ENCODE measurements at places on chromosomes 7 and 10.

DNA sequence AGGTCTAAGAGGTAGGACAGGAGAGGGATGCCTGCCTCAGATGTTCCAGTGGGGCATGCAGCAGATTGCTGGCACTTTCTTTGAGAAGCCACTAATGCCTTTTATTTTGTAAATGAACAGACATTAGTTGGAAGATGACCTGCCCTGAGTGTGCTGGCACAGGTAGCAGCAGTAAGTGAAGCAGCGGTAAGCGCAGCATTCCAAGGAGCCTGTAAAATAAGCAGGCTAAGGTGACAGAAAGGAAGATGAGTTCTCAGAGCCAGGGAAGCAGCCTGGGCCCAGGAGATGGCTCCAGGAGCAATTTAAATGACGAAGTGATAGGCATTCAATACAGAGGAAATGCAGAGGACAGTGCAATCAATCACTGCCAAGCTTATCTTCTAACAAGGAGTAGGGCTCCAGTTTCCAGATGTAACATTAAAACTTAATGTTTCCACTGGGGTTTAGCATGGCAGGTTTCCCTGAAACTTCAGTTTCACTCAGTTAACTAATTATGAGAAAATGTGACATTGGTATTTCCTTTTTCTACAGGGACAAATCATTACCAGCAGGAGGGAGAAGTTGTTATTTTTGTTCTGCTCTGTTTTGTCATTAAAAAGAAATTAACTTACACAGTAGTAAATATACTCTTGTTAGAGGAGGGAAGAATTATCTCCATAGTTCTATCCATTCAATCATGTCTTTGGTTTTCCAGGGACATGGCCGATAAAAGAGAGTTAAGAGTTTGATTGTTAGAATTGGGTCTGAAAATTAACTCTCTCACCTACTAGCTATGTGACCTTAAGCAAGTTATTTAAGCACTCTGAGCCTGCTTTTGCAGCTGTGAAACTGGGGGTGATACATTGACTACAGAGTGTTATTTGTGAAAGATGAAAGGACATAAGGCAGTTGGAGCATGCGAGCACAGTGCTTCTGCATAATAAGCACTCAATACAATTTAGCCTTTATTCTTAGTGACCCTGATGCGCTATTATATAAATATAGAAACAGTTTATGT, 96.6 kb upstream of the PTN start:
- no peak for DNase-seq

DNA sequence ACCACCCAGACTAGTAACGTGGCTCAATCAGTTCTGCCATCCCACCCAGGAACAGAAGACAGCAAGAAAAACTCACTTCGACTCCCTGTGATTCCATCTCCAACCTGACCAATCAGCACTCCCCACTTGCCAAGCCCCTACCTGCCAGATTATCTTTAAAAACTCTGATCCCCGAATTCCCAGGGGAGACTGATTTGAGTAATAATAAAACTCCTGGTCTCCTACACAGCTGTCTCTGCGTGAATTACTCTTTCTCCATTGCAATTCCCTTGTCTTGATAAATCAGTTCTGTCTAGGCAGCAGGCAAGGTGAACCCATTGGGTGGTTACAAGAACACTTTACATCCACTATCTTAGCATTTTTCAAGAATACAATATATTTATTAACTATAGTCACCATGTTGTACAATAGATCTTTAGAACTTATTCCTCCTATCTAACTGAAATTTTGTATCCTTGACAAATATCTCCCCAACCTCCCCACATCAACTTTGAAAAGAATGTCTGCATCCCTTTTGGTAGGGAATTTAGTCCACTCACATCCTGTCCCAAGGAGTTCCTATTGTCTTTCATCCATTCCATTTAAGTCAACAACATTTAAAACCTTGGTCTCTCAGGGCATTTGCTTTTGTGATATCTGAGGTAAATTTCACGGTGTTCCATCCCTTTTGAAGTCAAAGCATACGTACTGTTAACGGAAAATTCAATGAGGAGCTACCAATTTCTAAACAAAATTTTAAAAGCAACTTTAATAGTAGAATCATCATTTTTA, 163.7 kb downstream of the MACC1 start:
- no peak for DNase-seq

DNA sequence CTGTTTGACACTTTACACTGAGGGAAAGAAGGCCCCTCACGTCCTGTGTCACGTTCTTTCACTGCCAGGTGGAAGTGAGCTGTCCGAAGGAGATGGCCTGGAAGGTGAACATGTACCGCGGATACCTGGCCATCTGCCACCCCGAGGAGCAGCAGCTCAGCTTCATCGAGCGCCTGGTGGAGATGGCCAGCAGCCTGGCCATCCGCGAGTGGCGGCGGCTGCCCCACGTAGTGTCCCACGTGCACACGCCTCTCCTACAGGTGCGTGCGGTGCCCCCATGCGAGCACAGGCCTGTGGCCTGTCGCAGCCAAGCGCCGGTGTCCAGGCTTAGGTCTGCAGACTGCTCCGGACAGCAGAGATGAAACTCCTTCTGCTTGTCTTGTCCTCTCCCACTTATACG, 103.4 kb downstream of the TRRAP start:
- DNase-seq, result no peak

GRCh38 chr7:28609608-28610007, 197.3 kb downstream of the CREB5 start:
- DNase-seq, result no peak

- DNase-seq, result no peak
Measured at GRCh38 chr10:11020548-11020942, 2.9 kb downstream of the CELF2 start.

DNA sequence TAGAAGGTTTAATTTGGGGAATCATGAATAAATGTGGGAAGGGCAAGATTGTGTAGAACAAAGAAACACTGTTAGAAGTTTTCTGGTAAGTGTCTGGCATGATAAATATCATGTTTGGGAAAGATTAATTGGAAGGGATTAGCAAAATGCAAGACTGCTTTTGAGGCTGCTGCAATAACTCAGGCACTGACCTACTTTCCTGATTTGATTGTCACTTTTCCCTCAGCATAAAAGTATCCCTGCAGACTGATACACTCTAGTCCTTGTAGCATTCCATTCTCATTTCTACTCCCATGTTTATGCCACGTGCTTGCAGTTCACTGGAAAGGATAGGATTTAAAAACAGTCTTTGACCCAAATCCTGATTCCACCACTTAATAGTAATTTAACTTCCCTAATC, 303.3 kb upstream of the SEMA3A start:
- DNase-seq, result no peak

DNA sequence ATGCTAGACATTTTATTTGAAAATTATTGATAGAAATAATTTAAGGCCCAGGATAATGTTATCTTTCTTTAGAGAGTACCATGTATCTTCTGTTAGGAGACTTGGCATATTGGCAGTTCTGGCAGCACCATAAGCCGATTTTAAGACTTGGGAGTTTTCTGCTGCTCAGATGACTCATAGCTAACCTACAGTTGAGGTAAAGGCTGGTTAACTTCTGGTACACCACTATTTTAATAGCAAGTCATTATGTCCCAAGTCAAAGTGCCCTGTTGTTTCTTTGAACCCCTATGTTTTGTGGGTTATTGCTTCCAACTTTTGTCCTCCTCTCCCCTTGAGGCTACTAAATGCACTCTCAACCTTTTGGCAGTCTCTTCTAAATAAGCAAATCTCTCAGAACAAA, 25.2 kb downstream of the ATRNL1 start:
- DNase-seq, result no peak

GRCh38 chr10:1375346-1376170, 319.4 kb downstream of the WDR37 start:
- no peak for DNase-seq

- no peak for DNase-seq
Measured at GRCh38 chr10:87656431-87657072, 3.1 kb upstream of the PAPSS2 start.

DNA sequence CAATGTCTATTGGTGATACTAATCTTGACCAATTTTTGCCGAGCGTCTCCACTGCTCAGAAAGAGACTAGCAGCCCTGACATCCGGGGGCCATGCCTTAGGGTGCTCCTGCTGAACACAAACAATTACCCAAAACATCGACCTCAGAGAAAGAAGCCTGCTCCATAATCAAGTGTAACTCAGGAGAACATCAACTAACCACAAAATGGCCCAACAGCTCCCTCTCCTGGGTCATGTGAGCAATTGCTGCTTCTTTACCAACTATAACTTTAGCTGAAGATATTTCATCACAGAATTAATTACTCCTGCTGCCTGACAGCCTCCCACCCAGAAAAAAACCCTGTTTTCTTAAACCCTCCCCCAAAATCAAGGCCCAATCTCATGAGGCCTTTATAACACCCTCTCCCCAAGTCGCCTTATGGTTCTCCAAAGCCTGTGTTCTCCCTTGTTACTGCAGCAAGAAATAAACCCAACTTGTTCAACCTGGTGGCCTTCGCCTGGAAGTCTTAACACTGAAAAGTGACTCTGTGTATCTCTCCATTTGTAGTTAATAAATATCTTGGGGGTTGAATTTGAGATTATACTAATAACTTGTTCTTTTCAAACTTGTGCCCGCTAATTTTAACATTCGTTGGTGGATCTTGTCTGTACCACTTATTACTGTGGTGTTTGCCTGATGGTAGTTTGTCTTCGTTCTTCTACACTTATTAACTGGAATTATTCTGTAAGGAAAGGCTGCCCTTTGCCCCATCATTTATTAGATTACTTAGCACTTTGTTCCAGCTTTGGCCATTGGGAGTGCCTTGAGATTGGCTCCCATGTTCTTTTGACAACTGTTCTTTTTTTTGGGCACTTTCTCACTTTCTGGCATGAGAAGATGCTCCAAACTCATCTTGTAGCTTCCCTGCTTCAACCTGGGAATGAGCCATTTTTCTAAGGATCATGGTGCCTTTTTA, 21.2 kb upstream of the RAMP3 start:
- peak; percentile 50 for DNase-seq

GRCh38 chr10:119542988-119543813, 682 bp upstream of the RGS10 start:
- DNase-seq, result peak; percentile 44

DNA sequence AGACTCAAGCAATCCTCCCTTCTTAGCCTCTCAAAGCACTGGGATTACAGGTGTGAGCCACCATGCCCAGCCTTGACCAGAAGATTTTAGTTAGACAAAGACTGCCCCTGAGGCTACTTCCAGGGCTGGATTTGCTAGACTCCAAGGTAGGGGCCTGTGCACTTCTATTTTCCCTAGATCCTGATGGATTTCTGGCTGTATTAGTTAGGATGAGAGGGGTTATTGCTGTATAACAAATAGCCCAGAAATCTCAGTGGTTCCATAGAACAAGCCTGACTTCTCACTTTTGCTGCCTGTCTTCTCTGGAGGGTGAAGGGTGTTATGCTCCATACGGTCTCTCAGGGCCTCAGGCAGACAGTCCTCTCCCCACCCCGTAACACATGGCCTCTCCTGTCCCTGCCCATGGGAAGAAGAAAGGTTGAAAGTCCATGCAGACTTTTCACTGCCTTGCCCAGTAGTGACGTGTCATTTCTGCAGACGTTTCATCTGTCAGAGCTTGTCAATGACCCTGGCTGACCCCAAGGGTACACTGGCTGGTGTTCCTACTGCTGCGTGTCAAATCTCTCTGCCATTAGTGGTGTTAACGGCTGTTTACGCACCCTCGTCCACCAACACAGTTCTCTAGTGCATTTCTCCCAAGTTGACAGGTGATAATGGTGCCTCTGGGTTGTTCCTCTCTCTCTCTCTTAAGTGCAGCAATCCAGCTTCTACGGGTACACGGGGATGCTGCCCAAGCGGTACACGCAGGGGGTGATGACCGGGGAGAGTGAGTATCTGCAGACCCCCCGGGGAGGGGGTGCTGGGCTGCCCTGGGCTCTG, 11.6 kb downstream of the SLC29A4 start:
- DNase-seq, result no peak

GRCh38 chr7:79781716-79782115, 328.2 kb upstream of the MAGI2 start:
- DNase-seq, result no peak

- DNase-seq, result no peak
Measured at GRCh38 chr10:62390497-62391176, 16.5 kb downstream of the ZNF365 start.

GRCh38 chr10:97059006-97059871, 126.5 kb downstream of the SLIT1 start:
- no peak for DNase-seq

GRCh38 chr7:44796034-44796503, 412 bp upstream of the PPIA start:
- DNase-seq, result no peak

- no peak for DNase-seq
Measured at GRCh38 chr10:88182601-88182930, 319.1 kb downstream of the PTEN start.

DNA sequence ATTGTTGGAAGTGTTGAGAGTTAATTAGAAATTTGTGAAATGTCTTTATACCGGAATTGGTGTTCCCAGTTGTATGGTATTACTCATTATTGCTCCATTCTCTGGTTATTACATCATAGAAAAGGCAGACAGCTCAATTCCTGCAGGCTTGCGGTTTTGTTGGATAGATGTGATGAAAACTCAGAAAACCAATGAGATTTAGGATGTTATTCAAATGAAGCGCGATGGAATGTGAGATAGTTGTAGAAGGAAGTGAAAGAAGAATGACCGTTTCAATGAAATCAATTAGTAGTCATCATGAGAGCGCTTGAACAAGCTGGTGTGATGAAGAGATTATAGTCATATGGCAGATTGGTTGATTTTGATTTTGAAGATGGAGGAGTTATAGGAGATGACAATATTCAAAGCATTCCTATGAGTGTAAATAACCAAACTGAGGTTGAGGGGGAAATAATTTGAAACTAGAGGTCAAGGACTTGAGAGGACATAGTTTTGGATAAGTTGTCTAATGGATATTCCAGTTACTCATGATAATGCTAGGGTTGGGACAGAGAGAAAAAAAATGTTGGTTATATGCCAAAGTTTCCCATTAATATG, 991.5 kb downstream of the NRG3 start:
- no peak for DNase-seq

GRCh38 chr7:12297283-12298108, 86.4 kb downstream of the TMEM106B start:
- no peak for DNase-seq

DNA sequence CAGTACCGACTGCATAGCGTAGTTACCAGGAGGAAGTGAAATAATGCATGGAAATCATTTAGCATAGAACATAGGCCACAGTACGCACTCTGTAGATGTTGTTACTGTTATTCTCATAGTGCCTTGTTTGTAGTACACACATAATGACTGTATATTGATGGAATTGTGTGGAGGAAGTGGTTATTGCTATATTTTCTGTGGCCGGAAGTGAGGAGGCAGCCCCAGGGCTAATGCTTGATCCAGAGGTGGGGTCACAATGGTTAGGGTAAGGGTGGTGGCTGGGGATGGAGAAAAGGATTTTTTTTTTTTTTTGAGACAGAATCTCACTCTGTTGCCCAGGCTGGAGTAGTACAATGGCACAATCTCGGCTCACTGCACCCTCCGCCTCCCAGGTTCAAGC, 4.5 kb upstream of the MGAM start:
- DNase-seq, result no peak

- no peak for DNase-seq
Measured at GRCh38 chr7:123154231-123154860, 45.4 kb downstream of the SLC13A1 start.

GRCh38 chr7:14606101-14606500, 296.4 kb downstream of the DGKB start:
- DNase-seq, result no peak

GRCh38 chr7:41436139-41436538, 266.8 kb downstream of the INHBA start:
- no peak for DNase-seq
